Activated gamma-delta T cell treated with Interleukin-2 at 50 U/mL for 16 hours (primary cell): ENCODE measurements at places on chromosomes 1 and 21.

- no peak for DNase-seq
Observed at GRCh38 chr1:171257607-171258076, 9.3 kb downstream of the FMO1 start.

GRCh38 chr1:212879947-212880690, 22.0 kb downstream of the FLVCR1 start:
- DNase-seq = no peak

DNA sequence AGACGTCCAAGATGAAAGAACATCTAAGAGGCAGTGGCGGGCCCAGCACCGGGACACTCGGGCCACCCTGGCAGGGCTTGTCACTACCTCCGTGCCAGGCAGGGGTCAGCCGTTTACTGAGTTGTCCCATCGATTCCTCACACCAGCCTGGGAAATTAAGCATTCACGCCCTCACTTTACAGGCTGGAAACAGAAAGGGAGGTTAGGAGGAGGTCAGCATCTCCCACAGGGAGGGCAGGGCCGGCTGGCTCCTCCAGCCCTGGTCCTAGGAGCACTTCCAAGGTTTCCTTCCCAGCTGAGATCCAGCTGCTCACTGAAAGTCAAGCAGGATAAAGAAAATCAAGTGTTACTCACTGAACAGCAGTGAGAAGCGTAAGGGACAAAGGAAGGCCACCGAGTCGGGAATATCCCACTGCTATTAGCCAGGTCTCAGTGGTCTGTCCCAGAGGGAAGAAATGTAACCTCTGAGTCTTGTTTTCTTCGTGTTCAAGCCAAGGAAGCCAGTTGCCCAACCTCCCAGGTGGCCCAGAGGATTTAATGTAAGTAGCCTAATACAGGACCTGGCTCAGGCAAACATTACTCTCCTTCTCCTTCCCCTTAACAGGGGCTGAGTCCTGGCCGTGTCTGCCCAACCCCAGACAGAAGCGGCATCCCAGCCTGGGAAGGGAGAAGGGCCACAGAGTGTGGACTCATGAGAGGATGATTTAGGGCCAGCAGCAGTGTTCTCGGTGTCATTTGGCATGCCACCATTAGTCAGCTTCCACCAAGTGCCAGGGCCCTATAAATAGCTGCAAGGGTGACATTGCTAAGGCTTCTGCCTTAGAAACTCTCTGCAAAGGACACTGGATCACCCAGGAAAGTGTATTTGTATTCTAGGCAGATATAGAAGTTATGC, 203.1 kb upstream of the GALNT2 start:
- no peak for DNase-seq

- no peak for DNase-seq
Observed at GRCh38 chr1:221457685-221458446, 284.0 kb downstream of the DUSP10 start.

- DNase-seq = no peak
Observed at GRCh38 chr1:178881950-178882349, 11.1 kb upstream of the ANGPTL1 start.

DNA sequence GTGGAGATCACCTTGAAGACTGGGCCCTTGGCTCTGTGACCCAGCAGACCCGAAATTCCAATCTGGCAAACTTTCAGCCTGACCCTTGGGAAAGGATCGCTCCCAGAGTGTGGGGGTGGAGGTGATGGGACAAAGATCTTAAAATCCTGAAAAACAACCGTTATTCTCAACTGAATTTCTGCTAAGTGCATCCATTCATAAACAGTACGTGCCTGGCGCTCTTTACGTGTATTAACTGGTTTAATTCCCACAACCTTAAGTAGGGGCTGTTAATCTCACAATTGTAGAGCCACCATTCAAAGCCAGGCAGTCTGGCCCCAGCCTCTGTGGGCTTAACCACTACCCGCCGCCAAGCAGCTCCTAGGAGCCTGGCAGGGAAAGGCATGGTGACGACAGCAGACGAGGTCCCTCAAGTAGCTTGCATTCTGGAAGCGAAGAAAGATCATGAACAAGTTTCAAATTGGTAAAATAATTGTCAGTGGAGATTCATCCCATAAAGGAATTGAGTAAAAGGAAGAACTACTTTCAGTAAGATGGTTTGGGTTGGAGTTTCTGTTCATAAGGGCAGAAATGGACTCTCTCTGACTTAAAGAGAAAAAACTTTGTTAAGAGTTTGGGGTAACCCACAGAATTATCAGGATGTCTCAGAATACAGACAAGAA, 11.4 kb upstream of the RGS16 start:
- DNase-seq = no peak

- no peak for DNase-seq
Observed at GRCh38 chr1:115802416-115802815, 33.9 kb upstream of the CASQ2 start.

GRCh38 chr1:20565234-20565633, 12.9 kb downstream of the FAM43B start:
- DNase-seq = no peak

DNA sequence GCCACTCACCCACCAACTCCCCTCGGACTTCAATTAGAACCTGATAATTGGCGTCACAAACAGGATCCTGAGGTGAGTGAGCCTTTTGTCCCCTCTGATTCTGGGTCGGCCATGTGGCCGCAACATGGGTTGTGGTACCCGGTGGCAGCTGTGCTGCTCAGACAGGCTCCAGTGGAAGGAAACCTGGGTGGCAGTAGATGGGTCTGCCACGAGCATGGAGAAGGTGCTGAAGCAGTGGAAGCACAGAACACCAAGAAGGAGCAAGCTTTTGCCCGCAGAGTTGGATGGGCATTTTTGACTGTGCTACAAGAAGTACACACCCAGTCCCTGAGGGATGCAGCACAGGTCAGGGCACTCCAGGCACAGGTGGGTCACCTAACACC, 16.5 kb upstream of the UBE2U start:
- DNase-seq = no peak

GRCh38 chr1:112769611-112770010, 54.5 kb upstream of the PPM1J start:
- no peak for DNase-seq

DNA sequence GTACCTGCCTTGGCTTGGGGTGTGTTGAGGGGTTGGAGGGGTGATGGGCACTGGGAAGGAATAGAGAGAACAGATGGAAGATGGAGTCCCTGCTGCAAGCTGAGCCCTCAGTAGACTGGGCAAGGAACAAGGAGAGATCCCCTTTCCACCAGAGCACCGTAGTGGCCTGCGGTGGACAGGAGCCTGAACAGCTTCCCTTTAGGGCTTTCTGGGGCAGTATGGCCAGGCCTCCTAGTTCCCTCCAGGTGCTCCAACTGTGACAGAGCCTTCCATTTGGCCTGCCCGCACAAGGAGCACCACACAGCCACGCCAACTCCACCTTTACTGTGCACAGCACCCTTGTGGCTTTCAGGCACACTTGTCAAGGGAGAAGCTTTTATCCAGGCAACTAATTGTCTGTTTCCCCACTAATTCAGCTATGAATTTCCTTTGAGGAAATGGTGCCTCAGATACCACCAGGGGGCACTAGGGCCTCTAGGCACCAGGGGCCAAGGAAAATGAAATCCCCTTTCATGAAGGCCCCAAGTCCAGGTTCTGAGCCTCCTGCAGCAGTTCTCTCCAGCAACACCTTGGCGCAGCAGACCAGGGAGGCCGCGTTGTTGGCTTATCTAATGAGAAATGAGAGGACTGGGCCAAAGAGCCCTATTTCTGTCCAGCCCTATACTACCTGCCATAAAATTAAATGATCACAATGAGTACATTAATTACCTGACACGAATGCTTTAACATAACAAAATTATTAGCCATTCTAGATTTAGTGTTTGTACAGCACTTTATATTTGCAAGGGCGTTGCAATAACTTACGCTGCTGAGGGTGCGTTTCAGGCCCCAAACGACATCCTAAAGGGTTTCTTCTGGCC, 23.1 kb upstream of the ERI3 start:
- peak; percentile 50 for DNase-seq

GRCh38 chr21:44421901-44422840, 33.1 kb upstream of the LRRC3 start:
- no peak for DNase-seq

GRCh38 chr1:27109103-27109822, 45.7 kb downstream of the SLC9A1 start:
- DNase-seq = no peak

DNA sequence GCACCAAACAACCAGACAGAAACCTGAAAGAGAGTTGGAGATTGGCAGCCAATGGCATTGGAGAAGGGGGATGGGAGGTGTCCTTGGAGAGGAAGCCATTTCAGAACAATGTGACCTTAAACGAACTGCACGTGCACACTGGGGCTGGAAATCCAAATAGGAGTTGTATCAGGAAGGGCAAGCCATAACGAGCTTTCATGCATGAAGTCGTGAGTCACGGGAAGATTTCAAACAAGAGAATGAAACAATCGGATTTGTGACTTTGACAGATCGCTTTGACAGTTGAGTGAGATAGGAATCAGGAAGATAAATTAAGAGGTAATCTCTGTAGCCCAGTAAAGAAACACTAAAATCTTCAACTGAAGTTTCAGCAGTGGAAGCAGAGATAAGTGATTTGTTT, 445.8 kb upstream of the ZP4 start:
- DNase-seq = no peak

DNA sequence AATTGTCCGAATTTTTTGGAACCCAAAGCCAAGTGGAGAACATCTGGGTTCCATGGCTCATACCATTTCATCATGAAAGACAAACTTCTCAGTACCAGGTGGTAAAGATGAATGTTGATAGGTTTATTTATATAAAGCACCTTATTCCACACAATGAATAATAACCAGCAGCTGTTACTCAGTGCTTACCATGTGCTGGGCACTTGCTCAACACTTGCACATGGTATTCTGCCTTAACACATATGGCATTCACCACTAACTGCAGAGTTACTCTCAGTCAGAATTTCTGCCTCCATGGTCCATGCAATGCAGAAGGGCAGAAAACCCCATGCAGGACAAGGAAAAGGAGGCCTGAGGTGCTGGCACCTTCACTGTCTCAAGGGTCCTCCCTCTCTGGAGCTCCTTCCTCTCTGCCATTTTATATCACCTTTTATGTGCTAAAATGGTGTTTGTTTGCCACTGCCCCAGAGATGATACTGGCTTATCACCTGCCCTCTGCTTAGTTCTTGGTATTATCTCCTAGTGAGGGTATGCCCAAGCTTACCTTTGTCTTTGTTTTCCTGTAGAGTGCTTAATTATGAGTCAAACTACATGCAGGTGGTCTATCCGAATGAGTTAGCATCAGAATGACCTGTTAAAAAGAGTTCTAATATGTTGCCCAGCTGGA, 76.7 kb upstream of the ZNF326 start:
- no peak for DNase-seq

- DNase-seq = no peak
Observed at GRCh38 chr1:157288996-157289395, 150.8 kb upstream of the ETV3 start.

DNA sequence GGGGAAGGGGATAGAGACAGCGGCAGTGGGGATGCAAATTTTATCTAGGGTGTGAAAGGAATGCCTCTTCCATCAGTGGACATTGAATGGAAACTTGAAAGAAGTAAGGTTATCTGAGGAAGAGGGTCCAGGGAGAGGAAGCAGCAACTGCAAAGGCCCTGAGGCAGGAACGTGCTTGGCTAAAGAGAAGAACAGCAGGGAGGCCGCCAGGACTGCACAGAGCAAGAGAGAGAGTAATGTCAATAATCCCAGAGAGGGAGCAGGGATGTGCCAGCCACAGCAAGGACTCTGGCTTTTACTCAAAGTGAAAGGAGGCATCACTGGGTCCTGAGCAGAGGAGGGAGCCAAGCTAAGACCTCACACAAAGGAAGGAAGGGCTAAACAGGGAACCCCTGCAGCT, 50.9 kb downstream of the KCND3 start:
- no peak for DNase-seq

DNA sequence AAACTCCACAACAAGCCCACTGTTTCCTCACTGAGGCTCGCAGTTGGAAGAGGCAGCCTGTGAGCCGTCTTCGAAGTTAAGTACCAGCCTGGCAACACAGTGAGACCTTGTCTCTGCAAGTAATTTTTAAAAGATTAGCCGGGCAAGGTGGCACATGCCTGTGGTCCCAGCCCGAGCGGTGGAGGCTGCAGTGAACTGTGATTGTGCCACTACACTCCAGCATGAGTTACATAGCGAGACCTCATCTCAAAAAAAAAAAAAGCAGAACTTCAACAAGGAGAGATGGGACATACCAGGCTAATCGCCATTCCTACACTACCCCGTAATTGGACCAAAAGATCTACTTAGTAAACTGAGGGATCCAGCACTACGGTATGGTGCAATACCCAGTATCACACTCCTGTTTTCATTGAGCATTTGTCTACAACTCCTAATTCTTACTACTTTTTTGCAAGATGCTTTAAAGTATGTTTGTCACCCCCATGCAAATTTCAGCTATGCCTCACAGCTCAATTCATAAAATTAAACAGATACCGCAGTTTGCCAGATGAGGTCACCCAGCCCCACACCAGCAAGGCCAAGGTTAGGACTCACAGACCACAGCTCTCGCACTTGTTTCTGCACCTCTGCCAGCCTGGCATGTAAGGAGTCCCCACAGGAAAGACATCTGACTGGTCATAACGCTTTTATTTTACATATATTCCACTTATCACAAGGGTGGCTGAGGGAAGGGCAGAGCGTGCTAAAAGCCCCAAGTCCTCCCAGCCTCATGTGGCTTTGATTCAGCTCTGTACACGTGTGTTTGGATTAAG, 21.0 kb downstream of the SDE2 start:
- no peak for DNase-seq

DNA sequence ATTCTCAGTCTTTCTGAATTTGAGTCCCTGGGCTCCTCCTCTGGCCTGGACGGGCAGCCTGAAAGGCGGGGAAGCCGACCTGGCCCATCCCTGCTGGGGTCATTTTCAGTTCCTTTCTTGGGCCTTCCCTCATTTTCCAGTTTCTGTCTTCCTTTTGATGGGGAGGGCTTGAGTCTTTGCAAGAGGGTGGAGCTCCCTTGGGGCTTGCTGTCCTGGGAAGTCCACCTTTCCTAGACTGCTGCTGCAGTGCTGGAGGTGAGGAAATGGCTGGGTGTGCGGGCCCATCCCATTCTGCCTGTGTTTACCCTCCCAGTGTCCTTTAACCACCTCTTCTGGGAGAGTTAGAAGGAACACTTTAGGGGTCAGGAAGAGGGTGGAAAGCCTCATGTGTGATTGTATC, 40.4 kb upstream of the SYNC start:
- DNase-seq = no peak

- no peak for DNase-seq
Observed at GRCh38 chr1:99751877-99752504, 14.4 kb downstream of the FRRS1 start.

GRCh38 chr1:40653851-40654537, 11.5 kb downstream of the RIMS3 start:
- DNase-seq = no peak

- DNase-seq = no peak
Observed at GRCh38 chr1:43705982-43706597, 1.2 kb upstream of the ST3GAL3 start.

DNA sequence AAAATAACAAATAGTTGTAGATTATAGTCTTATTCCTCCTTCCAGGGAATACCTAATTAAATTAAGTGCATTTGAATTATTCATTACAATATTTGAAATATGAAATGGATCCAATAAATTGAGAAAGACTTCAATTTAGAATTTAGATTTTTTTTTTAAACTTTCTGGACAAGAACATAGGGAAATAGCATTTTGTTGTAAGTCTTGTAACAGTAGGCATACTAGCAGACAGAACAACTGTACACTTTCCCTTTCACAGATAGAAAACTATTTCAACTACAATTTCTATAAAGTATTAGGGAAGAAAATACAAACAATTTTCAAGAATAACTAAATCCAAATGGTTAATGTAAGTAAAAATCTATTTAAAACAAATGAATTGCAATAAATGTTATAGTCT, 577.5 kb downstream of the USP25 start:
- DNase-seq = no peak

GRCh38 chr1:9996624-9997582, at the start of gene RBP7:
TSS of gene RBP7 (plus strand) at chr1:9997228. CDS start at chr1:9997259, 31 bp downstream.
- peak; percentile 5 for DNase-seq
